ENCODE measurements at places on chromosomes 6 and 20. TPM values are rescaled to one million over a fixed set of nuclear protein-coding genes. Genes with fewer than 3 reads are reported as not detected.

The ULBP1 gene
- 0.26 TPM for total RNA-seq

GRCh38 chr20:46355778-46356177 lies 47.5 kb upstream of the CDH22 start:
- H3K27me3 ChIP-seq, result no peaks in the 10 kb centered on the region
- H3K4me3 ChIP-seq, result no peak overlapping the region
- H3K36me3 ChIP-seq, result peaks cover 6% of the 10 kb centered on the region
- no peaks in the 10 kb centered on the region for H3K4me1 ChIP-seq

DNA sequence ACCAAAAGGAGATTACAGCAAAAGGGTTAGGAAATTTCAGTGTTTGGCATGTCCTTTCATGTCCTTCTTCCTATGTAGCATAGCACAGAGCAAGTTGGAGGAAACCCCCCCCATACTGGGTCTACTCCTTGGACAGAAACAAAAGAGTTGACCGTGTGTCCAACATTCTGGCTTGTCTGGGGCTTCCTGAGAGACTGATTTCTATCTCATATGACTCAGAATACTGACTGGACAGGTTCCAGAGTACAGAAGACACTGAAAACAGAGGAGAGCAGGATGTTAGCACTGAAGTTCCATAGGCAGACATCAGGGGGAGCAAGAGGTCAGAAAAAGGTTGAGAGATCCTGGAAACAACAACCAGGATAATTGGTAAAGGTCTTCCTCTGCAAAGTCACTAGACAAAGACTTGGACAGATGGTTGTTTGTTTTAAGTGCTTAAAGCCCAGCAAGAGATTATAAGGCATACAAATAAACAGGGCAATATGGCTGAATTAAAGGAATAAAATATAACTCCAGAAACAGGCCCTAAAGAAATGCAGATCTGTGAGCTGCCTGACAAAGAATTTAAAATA lies 48.4 kb downstream of the USP49 start:
- no peak overlapping the region for H3K4me3 ChIP-seq
- no peaks in the 10 kb centered on the region for H3K36me3 ChIP-seq
- H3K27me3 ChIP-seq, result no peaks in the 10 kb centered on the region
- peak; percentile 93 for DNase-seq
- H3K4me1 ChIP-seq, result peaks cover 4% of the 10 kb centered on the region

The ECT2L gene
- total RNA-seq, result 0.17 TPM

The PPIL6 gene
- 8.5 TPM for total RNA-seq

The RNF39 gene
- not detected for total RNA-seq

The CNBD2 gene
- 2.6 TPM for total RNA-seq

DNA sequence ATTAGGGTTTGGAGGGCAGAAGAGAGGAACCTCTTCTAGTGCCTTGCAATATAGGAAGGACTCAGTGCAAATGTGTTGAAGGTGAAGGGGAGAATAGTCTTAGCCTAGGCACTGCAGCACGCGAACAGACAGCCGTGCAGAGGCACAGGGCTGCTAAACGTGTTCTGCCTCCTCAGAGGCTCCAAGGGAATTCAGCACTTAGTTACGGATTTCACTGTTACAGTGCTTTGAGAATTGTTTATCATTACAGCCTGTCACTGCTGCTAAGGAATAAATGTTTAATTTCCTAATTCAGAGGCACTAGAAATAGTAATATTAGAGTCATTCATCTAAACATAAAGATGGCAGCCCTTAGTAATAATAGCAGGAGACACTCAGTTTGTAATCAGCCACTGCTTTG lies 116.4 kb upstream of the SLC22A16 start:
- DNase-seq, result no peak
- H3K27me3 ChIP-seq, result no peaks in the 10 kb centered on the region
- H3K4me1 ChIP-seq, result no peaks in the 10 kb centered on the region
- H3K4me3 ChIP-seq, result no peak overlapping the region
- H3K27ac ChIP-seq, result no peak overlapping the region
- H3K36me3 ChIP-seq, result no peaks in the 10 kb centered on the region

GRCh38 chr6:18265787-18266522 lies 1.6 kb upstream of the DEK start:
- H3K27ac ChIP-seq, result no peak overlapping the region
- H3K36me3 ChIP-seq, result no peaks in the 10 kb centered on the region
- DNase-seq, result no peak
- peaks cover 16% of the 10 kb centered on the region for H3K4me1 ChIP-seq

The KCNS1 gene
- 0.50 TPM for total RNA-seq

The PRDM13 gene
- not detected for total RNA-seq

The THBD gene
- total RNA-seq, result 8.4 TPM

DNA sequence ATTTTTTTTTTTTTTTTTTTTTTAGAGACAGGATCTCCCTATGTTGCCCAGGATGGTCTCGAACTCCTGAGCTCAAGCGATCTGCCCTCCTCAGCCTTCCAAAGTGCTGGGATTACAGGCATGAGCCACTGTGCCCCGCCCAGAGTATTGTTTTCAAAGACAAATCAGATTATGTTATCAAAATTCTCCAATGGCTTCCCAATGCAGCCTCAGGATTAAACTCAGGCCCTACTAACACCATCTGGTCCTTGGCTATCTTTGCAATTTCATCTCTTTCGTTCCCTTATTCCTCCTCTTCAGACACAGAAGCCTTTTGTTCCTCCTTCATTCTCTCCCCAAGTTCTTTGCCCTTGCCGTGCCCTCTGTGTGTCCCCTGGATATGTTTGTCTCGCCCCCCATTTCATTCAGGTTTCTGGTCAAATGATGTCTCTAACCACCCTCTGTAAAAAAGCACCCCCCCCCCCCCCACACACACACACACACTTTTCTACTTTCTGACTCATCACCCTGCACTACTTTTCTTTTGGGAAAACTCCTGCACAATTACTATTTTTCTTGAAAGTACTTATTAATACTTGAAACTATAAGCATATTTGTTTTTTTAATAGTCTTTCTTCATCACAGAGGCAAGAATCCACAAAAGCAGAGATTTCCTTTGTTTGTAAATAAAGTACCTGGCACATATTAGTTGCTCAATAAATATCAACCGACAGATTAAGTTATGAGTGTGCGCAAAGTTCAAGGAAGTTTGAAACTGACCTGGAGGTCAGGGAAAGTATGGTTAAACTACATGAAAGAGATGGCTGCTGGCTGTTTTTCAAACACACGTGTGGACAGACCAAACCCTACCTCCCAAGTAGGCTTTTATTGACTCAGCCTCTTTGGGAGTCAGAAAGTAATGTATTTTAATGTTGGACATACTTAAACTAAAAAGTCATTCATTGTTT lies 16.7 kb downstream of the BTN1A1 start:
- no peaks in the 10 kb centered on the region for H3K36me3 ChIP-seq
- H3K27me3 ChIP-seq, result no peaks in the 10 kb centered on the region
- no peak for DNase-seq
- H3K4me1 ChIP-seq, result no peaks in the 10 kb centered on the region

DNA sequence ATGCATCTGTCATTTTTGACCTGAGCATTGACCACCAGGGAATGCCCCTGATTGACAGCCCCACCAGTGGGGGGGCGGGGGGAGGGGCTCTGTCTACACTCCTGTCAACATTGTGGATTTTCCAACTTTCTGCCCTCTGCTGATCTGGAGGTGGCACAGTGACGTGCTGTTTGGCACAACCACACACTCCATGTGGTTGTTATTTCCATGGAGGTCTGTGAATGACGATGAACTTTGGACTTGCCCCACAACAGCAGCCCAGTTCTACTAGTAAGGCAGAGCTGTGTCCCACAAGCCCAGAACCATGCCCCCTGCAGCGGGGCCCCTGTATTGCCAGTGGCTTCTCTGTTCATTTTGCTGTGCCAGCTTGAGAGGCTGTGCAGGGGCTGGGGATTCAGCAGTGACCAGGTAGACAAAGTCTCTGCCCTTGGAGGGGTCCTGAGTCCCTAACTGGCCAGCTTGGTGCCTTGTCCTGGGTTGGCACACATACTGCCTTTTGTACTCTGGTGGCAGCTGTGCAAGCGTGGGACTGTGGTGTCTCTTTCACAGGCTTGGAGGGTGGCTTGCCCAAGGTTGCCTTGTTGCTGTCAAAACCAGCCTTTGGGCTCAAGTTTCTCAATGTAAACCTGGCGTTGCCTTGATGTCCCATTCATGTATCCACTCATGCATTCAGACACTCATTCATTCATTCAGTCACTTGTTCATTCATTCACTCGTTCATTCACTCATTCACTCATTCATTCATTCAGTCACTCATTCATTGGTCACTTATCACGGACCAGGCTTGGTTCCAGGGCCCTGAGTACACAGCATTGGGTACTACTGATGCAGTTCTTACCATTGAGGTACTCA lies 108.5 kb downstream of the SYCP2 start:
- H3K4me3 ChIP-seq, result no peak overlapping the region
- DNase-seq, result no peak
- H3K27ac ChIP-seq, result no peak overlapping the region
- H3K36me3 ChIP-seq, result no peaks in the 10 kb centered on the region
- no peaks in the 10 kb centered on the region for H3K27me3 ChIP-seq

The FAM83C gene
- total RNA-seq, result not detected

GRCh38 chr6:127458817-127459216 lies 372 bp downstream of the KIAA0408 start:
- H3K4me3 ChIP-seq, result no peak overlapping the region
- peak overlapping the region; percentile 40 for H3K27ac ChIP-seq
- H3K36me3 ChIP-seq, result no peaks in the 10 kb centered on the region
- H3K4me1 ChIP-seq, result peaks cover 12% of the 10 kb centered on the region
- H3K27me3 ChIP-seq, result no peaks in the 10 kb centered on the region

DNA sequence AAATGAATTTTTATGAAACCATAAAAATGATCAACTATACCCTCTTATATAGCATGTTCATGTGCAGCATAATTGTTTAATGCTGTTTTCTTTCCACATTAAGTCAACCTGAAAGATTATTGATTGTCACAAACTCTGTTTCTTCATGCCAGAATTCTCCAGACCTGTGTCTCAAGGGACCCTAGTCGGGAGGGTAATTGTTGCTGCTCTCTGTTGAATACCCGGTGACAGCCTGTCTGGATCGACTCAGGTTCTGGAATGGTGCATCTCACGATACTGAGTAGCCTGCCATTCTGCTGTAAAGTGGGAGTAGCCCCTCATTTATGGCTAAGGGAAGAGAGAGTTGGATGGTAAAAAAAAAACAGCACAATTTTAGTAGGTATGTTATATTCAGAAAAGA lies 449.9 kb upstream of the SOX4 start:
- no peak overlapping the region for H3K27ac ChIP-seq
- H3K36me3 ChIP-seq, result no peaks in the 10 kb centered on the region
- DNase-seq, result no peak
- no peaks in the 10 kb centered on the region for H3K4me1 ChIP-seq

The HFE gene
- 6.4 TPM for total RNA-seq

The OSBPL2 gene
- total RNA-seq, result 27.9 TPM

GRCh38 chr6:26033085-26033940 lies 53.9 kb upstream of the HFE start:
- H3K4me1 ChIP-seq, result peaks cover 2% of the 10 kb centered on the region
- H3K27ac ChIP-seq, result peak overlapping the region; percentile 90
- no peaks in the 10 kb centered on the region for H3K36me3 ChIP-seq
- peak; percentile 99 for DNase-seq
- peak overlapping the region; percentile 84 for H3K4me3 ChIP-seq

The TRAPPC3L gene
- under 0.01 TPM for total RNA-seq

DNA sequence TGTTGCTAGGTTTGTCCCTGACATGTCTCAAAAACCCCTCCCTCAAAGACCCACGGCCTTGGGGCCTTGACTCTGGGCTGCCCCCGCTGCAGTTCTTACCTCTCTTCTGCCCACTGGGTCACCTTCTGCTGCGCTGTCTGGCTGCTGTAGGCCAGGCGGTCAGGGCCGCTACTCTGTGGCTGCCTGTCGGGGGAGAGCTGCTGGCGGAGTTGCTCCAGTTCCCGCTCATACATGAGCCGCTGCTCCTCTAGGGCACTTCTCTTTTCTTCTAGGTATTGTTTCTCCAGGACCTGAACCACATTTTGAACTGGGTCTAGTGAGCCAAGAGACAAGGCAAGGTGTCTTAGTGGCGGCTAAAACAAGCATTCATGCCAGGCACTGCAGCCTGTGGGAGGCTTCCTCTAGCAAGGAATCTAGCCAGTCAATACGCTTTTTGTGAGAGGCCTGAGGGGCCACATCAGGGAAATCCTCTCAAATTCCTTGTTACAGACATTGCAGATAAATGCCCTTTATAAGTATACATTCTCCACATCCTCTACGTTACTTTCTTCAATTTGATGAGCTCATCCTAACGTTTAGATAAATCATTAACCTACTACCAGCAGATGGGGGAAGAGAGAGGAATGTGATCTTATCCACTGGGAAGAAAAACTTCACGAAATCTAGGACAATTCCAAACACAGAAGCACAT lies 110.3 kb upstream of the NUP153 start:
- H3K4me3 ChIP-seq, result no peak overlapping the region
- no peak overlapping the region for H3K27ac ChIP-seq
- no peaks in the 10 kb centered on the region for H3K4me1 ChIP-seq
- peak; percentile 45 for DNase-seq
- peaks cover 5% of the 10 kb centered on the region for H3K36me3 ChIP-seq
- H3K27me3 ChIP-seq, result no peaks in the 10 kb centered on the region

DNA sequence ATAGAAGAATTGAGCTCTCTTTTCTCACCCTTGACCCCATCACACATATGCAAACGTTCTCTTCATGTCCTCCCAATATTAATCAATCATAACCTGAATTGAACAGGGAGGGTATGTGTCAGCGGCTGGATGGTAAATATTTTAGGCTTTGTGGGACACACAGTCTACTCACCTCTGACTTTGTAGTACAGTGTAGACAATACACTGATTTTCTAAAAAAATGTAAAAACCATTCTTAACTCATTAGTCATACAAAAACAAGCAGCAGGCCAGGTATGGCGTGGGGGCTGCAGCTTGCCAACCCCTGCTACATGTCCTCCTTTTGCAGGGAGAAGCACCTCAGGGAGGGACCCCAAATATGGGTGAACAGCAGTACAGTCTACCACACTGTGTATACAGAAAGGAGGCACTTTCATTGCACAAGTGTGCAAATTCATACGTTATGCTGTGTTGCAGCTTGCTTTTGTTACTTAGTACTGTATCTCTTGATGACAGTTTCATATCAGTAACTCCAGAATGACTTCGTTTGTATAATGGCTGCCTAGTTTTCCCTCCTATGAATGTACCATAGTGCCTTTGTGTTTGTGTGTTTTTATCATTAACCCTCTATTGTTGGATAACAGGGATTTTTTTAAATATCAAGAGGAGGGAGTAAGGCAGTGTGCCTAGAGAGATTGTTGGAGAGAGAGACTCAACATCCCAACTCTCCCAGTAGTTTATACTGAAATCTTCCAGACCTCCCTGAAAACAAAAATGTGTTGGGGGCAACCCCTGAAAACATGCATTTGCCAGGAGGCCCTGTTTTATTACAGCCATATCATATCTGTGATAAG lies 214.3 kb downstream of the ZMYND8 start:
- peaks cover 3% of the 10 kb centered on the region for H3K4me1 ChIP-seq
- H3K4me3 ChIP-seq, result no peak overlapping the region
- no peak overlapping the region for H3K27ac ChIP-seq
- no peaks in the 10 kb centered on the region for H3K27me3 ChIP-seq
- H3K36me3 ChIP-seq, result no peaks in the 10 kb centered on the region
- DNase-seq, result no peak
